Iris pigment epithelial cell (primary cell): ENCODE measurements at places on chromosomes 5 and 9.

- DNase-seq = peak; percentile 48
Measured at GRCh38 chr5:78903861-78904260, 81.2 kb downstream of the ARSB start.

DNA sequence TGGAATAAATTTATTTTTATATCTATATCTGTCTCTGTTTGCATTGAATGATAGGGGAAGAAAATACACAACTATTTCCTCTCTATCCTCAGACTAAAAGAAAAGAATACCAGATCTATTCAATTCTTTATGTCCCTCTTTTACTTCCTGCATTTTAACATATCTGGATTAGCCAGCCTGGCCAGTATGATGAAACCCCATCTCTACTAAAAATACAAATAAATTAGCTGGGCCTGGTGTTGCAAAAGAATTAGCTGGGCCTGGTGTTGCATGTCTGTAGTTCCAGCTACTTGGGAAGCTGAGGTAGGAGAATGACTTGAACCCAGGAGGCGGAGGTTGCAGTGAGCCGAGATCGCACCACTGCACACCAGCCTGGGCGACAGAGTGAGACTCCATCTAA, 182.0 kb downstream of the LURAP1L start:
- DNase-seq = peak; percentile 70

DNA sequence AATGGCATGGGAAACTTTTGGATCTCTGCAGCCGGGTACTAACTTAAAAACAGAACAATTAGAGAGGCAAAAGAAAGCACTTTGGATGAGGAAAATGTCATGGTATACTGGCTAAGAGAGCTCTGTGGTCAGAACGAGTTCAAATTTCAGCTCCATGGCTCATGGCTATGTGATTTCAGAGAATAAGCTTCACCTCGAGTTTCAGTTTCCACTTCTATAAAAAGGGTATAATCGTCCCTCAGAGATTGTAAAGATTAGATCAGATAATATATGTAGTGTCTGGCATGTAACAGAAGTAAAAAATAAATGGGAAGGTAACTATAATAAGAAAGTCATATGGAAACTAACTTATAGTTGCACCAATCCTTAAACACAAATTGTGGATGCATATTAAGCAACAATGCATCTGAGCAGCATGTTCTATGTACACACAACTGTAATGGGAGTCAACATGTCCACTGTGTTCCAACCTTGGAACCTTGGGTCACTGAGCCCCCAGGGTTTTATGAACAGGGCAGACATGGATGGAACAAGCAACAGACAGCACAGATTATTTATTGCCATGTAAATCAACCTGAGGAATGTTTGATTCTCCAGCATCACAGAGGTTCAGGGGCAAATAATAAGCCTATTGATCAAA, 145.4 kb downstream of the MAPKAP1 start:
- no peak for DNase-seq

GRCh38 chr5:102792705-102793104, 37.6 kb downstream of the PAM start:
- DNase-seq = peak; percentile 51

GRCh38 chr5:12313602-12314001, 409.4 kb upstream of the CTNND2 start:
- no peak for DNase-seq

GRCh38 chr5:114327987-114328386, 33.9 kb upstream of the KCNN2 start:
- no peak for DNase-seq

DNA sequence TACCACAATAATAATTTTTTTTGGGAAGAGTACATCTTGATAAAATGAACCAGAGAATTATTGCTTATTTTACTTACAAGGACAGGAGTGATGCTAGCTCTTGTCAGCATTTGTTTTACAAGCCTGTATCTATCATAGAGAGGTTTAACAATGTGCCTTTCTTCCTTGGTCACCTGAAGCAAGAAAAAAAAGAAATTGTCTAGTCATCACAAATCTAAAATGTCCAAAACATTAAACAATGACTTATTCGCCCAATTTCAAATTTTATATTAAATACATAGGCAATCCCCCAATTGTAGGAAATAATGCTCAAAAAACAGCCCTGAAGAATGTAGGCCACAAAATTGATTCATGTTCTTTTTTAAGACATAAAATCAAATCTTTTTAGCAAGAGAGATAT, 56.6 kb downstream of the PKD2L2 start:
- DNase-seq = no peak

DNA sequence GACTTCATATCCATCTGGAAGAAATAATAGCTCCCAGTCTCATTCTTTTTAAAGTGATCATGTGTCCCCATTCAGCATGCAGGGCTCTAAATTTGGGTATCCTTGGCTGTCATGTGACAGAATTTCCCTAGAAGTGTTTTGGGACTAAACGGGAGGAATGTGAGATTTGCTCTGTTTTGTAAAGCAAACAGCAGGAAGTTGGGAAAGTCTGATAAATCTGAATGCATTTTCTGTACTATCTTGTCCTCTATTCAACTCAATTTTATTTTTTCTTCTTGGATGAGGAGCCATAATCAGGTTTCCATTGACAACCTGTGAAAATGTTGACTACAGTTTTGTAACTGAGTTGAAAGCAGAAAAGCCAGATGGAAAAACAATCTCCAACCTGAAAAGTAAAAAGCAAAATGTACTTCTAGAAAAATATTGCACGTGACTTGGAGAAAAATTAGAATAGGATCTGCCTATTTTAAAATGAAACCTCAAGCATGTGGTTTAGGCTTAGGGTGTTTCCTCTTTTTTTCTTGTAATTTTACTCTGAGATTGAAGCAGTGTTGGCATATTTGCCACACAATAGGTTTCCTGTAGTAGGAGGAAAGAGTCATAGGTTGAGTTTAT, 76.2 kb upstream of the IL6ST start:
- no peak for DNase-seq

DNA sequence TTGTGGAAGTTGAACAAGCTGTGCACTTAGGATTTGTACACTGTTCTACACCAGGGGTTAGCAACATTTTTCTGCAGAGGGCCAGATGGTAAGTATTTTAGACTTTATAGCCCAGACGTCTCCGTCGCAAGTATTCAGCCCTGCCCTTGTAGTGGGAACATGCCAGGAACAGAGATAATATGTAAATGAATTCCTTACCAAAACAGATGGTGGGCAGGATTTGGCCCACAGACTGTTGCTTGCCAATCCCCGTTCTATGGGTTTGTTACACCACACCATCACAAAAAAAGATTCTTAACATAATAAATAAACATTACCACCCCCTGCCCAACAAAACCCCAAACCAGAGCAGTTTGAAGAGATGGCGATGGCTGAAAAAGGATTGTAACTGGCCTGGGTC, 74.3 kb downstream of the AMBP start:
- DNase-seq = no peak

DNA sequence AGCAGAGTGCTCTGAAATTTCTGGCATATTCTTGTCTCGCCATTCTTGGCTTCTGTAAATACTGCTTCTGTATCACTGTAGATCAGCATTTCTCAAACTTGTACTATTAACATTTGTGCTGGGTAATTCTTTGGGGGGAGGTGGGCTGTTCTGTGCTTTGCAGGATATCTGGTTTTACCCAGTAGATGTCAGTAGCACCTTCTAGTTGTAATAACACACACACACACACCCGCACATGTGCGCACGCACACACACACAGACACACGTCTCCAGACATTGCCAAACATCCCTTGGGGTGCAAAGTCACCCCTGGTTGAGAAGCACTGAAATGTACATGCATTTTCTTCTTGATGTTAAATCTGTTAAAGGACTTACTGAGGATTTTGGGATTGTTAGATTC, 304.1 kb downstream of the MAT2B start:
- DNase-seq = peak; percentile 28

GRCh38 chr9:81635521-81636254, 53.7 kb downstream of the TLE1 start:
- DNase-seq = peak; percentile 47

- peak; percentile 96 for DNase-seq
Measured at GRCh38 chr5:87300744-87301143, 33.1 kb downstream of the RASA1 start.

DNA sequence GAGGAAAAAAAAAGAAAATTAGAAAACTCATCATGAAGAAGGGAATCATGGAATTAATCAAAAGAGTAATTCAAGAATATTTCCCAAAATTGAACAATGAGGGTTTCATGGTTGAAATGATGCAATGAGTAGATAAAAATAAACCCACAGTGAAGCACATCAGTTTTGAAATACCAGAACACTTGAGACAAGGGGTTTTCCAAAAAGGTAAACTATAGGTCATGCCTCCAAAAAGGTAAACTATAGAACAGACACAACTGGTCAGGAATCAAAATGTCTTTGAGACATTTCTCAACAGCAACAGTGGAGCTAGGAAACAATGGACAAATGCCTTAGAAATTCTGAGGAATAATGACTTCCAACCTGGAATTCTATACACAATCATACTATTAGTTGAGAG, 60.2 kb upstream of the PCSK5 start:
- DNase-seq = no peak

- no peak for DNase-seq
Measured at GRCh38 chr5:147575598-147575997, 65.7 kb upstream of the DPYSL3 start.

DNA sequence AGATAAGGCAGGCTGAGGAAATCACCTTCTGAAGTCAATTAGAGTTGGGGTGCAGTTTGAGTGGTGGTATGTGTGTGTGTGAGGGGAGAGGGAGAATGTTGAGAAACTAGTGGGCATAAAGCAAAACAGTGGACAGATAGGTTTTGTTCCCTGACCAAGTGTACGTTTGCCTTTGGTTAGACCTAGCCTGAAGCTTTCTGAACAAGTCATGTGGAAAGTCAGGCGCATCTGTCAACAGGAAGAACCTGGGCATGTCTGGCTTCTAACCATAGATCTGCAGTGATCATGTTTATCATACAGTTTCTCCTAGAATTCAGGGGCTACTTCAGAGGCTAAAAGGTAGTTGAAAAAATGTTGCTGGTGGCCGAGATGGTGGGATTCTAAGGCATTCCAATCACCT, 143.2 kb upstream of the PCA3 start:
- no peak for DNase-seq

DNA sequence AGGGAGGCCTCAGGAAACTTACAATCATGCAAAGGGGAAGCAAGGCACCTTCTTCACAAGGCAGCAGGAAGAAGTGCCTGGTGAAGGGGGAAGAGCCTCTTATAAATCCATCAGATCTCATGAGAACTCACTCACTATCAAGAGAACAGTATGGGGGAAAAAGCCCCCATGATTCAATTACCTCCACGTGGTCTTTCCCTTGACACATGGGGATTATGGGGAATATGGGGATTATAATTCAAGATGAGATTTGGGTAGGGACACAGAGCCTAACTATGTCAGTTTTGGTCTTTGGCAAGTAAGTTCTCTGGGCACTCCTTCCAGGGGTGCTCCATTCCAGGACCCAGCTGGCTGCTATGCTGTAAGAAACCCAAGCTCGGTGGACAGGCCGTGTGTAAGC, 275.3 kb upstream of the TUT7 start:
- no peak for DNase-seq

- no peak for DNase-seq
Measured at GRCh38 chr9:112198646-112199045, 23.5 kb upstream of the SUSD1 start.

DNA sequence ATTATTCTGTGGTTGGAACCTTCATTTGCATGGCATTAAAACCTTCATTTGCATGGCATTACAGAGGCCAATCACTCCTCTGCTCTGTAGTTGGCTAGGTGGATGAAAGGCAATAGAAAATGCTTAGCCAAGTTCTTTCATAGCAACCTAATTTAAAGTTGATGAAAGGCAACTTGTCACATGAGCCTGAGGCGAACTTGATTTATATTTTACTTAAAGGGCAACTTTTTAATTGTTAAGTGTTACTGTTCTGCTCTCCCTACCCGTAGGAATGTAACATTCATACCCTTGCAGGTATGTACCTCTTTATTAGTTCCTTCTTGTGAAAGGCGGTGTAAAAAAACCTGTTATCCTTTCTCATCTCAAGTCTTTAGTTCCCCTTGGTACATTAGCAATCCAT, 7.9 kb upstream of the ERMP1 start:
- DNase-seq = no peak

DNA sequence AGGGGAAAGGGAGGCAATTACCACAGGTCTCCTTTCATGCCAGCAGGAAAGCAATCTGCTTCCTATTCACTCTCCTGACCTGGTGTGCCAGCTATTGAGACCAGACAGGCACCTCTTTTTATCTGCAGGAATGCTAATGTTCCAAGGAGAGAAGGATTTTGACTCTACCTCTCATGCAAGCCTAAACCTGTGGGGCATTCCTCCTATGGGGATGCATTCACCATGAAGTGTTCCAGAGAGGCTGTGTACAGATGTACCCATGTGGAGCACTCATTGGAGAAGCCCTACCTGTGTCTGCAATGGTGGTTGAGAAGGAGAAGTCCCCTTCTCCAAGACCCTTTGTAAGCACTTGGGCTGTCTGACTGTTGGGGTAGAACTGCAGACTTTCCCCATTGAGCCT, 45.4 kb upstream of the EDIL3 start:
- no peak for DNase-seq

GRCh38 chr9:132267660-132268059, 87.1 kb downstream of the SETX start:
- DNase-seq = no peak

DNA sequence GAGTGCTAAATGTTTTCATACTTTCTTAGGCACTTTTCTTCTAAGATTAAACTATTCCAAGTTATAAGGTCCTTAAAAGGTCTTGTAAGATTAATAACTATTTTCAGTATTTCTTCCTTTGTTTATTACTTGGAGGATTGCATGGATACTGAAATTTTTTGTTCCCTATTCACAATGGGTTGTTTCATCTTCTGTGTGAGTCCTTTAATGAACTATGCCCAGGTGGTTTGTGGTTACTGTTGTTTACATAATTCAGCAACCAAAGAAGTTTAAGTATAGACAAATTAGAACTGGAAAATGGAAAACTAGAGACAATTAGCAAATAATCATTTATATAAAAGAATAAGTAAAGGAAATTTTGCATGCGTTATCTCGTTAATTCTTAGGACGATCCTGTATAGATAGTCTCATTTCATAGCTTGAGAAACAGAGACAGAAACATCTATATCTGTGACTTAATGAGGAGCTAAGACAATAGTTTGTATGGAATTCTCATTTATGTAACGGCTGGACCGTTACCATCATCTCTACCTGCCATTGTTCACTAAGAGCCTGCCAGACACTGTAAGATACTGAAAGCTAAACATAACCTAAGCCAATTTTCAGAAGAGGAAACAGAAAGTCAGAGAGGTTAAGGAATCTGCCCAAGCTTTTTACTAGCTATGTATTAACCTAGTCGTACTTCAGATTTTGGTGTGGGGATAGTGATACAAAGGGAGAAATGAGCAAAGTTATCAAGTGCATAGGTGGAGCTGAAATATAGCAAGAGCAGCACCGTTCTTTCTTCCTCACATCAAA, 148.2 kb downstream of the PAM start:
- peak; percentile 22 for DNase-seq
